ENCODE measurements at places on chromosomes 4 and X.

GRCh38 chr4:181150191-181150590 is 1093.0 kb upstream of the TENM3 start:
- DNase-seq, result no peak

- no peak for DNase-seq
Measured at GRCh38 chrX:18436017-18436416, 10.6 kb downstream of the CDKL5 start.

DNA sequence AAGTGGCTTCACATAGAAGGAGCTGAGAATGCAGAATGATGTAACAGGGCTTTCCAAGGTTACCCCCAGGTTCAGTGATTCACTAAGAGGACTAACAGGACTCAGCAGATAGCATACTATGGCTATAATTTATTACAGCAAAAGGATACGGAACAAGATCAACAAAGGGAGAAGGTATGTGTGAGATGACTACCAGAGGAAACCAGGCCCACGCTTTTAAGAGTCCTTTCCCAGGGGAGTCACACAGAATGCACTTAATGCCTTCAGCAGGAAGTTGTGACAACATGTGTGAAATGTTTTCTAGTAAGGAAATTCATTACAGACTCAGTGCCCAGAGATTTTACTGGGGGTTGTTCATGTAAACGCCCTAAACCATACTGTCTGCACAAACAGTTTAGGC is 373.6 kb upstream of the MAGEB2 start:
- DNase-seq, result no peak

- no peak for DNase-seq
Measured at GRCh38 chrX:140292188-140292587, 212.7 kb downstream of the SOX3 start.

DNA sequence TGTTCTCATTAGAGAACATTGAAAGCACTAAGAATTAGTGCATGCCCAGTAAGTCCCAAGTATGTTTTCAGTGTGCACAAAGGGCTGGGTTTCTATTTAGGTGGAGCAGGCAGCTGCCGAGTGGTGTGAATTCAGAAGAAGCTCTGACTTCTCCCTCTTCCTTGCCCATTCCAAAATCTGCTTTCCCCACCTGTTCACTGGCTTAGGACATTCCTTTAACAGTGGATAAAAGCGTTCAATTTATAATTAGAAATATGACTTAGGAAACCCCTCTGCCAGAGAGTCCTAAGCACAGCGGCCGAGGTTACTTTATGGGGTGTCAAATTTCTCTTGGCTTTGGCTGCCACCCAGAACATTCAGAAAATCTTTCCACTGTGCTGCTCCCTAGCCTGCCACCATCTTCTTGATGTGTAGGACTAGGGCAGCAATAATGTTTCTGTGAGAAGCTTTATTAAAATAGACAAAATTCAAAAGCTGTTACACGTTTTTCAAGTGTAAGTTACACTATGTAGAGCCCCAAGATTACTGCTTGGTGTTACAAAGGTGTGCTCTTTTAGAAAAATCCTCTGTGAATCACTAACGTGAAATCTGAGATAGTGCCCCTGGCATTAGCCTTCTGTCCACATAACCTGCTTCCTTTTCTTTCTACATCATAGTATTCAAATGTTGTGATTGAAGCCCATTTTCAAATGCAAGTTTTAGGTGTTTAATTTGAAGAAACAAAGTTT is 191.6 kb upstream of the ANKRD50 start:
- peak; percentile 39 for DNase-seq

DNA sequence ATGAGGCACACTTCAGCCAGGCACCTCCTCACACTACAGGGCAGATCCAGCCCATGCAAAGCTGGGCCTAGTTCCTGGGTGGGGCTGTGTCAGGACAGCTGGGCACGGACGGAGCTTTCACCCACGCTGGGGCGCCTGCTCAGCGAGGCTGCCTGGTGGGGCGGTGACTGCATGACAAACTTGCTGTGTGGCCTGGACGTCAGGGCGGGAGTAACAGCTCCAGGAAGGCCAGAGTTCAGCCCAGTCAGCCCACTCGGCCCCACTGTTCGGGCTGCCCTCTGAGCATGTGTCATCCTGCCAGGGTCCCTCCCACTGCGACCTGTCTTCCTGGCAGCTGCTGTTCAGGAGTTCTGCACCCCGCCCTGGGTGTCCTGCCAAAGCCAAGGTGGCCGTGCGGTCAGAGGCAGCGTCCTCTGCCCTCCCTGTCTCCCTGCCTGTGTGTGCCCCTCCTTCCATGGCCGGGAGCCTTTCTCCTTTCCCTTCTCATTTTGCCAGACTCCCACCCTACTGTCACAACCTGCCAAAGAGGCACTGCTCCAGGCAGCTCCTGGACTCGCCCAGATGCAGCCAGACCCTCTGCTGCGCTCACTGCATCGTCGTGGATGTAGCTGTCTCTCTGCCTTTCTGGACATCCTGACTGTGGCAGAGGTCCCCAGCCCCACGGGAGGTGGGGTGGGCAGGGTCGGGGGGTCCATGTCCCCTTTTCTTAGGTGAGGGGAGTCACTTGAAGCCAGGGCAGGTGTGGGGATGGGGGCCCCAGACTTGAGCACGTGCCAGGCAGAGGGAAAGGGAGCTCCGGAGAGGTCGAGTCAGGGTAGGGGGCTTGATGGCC is 33.0 kb upstream of the KIAA0232 start:
- no peak for DNase-seq

DNA sequence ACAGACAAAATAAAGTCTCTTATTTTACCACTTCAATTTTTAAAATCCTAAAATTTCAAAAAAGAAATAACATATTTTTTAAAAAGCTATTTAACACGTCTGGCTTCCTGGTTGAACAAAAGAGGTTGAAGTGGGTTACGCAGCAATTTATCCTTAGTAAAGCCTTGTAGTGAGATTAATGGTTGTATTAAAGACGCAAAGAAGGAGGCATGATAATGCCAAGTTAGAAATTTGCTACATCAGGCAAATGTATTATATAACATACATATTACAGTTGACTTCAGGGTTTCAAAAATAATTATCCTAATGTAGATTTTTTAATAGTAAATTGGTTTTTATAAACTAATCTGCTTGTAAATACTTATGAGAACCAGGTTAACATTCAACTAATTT is 35.3 kb downstream of the ANKRD17 start:
- DNase-seq, result no peak

DNA sequence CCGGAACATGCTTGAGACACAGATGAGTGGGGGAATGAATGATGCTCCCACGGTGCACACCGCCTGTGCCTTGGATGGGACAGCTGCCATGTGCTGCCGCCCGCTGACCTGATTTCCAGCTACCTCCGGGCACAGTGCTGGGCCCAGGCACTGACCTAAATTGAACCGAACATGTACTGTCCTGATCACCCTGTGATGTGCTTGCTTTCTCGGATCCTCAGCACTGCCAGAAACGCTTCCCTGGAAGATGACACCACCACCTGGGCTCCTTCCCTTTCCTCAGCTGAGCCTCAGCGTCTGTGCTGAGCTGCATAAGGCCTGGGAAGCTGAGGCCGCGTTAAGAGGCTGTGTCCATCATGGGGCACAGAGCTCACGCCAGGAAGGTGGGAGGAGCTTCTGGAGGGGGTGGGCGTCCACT is 39.3 kb upstream of the MXD4 start:
- no peak for DNase-seq

- DNase-seq, result no peak
Measured at GRCh38 chr4:95415346-95415771, 133.4 kb downstream of the UNC5C start.

GRCh38 chrX:27679281-27679680 is 89.1 kb downstream of the DCAF8L2 start:
- DNase-seq, result peak; percentile 42

GRCh38 chr4:53147197-53147596 is 218.7 kb downstream of the SCFD2 start:
- DNase-seq, result no peak

GRCh38 chrX:122344816-122345215 is 839.3 kb upstream of the GRIA3 start:
- DNase-seq, result no peak
